ENCODE measurements at places on chromosomes 4 and X.

GRCh38 chrX:132634521-132634920 is 145.7 kb upstream of the MBNL3 start:
- DNase-seq = no peak

GRCh38 chrX:104282166-104282725 is 27.5 kb upstream of the ESX1 start:
- no peak for DNase-seq

- no peak for DNase-seq
Measured at GRCh38 chr4:56684320-56685050, 3.4 kb upstream of the HOPX start.

- DNase-seq = no peak
Measured at GRCh38 chrX:53732797-53733196, 46.3 kb upstream of the HUWE1 start.

GRCh38 chr4:83582289-83582785 is 46.4 kb downstream of the GPAT3 start:
- DNase-seq = peak; percentile 23

- no peak for DNase-seq
Measured at GRCh38 chr4:145743641-145744040, 63.7 kb downstream of the C4orf51 start.

DNA sequence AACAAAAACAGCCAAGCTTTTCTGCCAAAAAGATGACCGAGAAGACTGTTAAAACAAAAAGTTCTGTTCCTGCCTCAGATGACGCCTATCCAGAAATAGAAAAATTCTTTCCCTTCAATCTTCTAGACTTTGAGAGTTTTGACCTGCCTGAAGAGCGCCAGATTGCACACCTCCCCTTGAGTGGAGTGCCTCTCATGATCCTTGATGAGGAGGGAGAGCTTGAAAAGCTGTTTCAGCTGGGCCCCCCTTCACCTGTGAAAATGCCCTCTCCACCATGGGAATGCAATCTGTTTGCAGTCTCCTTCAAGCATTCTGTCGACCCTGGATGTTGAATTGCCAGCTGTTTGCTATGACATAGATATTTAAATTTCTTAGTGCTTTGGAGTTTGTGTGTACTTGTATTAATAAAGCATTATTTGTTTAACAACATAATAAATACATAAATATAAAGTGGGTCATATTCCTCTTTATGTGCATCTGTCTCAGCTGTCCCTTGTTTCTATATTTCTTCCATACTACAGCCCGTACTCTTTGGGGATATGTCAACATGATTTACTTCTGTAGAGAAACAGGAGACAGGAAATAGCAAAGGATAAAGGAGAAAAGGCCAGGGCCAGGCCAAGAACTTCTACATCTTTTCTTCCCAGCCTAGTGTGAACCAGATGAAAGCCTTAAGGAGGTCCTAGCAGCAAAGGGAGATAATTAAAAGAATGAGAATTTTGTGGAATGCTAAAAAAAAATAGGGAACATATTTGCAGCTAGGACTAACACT is 667 bp downstream of the PTTG2 start:
- DNase-seq = no peak

- no peak for DNase-seq
Measured at GRCh38 chrX:1649621-1650020, 34.8 kb downstream of the ASMT start.

DNA sequence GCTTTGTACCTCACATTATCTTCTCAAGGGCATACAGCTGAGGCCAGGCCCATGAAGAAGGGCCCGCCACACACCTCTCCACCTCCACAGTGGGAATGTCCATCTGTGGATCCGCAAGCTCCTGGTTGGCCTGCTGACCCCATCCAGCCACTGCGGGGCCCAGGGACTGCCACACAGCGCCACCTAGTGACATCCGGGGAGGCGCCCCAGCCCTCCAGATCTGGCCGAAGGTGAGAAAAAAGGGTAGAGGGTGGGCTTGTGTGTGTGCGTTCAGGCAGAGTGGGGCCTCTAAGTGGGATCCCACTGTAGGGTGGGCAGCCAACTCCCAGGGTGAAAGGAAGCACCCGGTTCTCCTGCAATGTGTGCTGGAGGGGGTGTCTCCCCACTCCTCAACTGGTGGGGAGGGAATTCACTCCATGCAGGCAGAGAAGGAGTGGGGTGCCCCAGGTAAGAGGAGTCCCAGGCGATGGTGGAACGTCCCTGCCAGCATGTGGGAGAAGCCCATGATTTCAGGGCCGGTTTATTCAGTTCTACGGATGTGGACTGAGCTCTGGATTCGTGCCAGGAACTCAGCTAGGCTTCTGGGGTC is 117.3 kb downstream of the ENPP6 start:
- DNase-seq = no peak

Measured in Calu3 (cell line).